GM04504 (cell line): ENCODE measurements at places on chromosomes 7 and 10.

DNA sequence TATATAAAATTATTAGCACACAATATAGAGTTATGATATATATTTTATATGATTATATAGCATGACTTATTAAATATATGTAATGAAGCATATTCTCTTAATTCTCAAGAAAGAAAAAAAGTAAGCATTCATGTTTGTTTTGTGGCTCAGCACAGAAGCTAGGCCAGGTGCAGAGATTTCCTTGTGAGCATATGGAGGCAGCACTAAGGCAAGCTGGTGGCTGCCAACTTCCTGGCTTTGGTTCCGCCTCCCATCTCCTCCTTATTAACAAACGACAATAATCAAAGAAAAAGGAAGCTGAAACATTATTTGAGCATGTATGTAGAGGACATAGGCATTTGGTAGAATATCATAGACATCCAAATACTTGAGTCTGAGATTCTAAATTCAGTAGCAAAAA lies 130.3 kb downstream of the ST7 start:
- no peak for DNase-seq

DNA sequence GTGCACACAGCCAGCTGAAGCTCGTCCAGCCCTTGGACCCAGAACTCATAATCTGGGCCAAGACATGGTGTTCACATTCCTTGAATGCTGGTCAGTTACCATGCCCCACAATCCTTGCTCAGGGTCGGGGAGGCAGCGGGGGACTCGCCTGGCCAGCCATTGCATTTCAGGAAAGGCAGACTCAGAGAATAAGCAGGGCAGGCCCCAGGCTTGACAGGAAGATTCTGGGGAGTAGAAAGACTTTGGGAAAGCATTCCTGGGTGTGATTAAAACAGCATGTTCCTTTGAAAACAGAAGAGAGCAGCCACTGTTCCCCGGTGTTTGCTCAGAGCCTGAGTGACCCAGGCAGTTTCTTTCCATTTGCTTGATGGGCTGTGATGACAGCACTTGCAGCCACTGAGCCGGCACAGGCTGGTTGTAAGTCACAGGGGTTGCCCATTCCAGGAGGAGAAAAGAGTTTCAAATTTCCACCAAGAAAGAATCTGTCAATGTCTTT lies 473.7 kb downstream of the TYW1 start:
- DNase-seq: no peak

- no peak for DNase-seq
Observed at GRCh38 chr10:132588301-132589013, 50.9 kb downstream of the INPP5A start.

DNA sequence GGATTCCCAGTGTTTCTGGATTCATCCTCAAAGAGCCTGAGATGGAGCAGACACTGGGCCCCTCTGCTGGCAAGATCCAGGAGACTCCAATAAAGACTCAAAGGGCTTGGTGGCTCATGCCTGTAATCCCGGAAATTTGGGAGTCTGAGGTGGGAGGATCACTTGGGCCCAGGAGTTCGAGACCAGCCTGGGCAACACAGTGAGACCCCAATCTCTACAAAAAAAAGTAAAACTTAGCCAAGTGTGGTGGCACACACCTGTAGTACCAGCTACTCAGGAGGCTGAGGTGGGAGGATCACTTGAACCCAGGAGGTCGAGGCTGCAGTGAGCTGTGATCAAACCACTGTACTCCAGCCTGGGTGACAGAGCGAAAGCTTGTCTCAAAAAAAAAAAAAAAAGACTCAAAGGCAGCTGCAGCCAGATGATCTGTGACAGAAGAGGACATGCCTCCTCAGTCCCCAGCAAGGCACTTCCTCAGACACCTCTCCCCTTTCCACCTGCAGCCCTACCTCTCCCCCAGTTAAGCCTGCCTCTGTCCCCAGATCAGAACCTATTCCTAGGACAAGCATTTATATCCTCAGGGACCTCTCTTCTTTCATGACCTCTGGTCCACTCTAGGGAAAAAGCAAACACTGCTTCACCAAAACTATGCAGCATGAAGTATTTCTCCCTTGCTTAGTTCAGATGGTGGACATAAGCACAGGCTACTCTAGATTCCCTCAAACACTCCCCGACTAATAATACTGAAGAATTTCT lies 27.9 kb downstream of the PDLIM1 start:
- DNase-seq: no peak

GRCh38 chr7:95989301-95989700 lies 216.9 kb downstream of the DYNC1I1 start:
- DNase-seq: no peak

DNA sequence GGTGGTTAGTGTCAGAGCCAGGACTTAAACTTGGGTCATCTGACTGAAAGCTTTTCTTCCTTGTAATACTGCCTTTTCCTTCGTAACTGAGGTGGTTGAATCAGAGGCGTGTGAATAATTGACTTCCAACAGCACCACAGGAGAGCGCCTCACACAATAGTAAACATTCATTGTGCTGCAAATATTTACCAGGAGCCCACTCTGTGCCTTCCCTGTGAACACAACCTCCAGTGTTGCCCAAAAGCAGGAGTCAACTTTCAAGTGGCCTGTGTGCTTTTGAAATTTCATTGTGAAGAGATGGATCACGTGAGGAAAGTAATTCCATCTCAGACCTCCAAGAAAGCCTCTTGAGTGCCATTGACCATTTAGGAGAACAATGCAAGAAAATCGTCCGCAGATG lies 60.2 kb downstream of the ADRA2A start:
- DNase-seq: no peak

GRCh38 chr10:21297603-21298383 lies 227.7 kb downstream of the SKIDA1 start:
- DNase-seq: no peak

DNA sequence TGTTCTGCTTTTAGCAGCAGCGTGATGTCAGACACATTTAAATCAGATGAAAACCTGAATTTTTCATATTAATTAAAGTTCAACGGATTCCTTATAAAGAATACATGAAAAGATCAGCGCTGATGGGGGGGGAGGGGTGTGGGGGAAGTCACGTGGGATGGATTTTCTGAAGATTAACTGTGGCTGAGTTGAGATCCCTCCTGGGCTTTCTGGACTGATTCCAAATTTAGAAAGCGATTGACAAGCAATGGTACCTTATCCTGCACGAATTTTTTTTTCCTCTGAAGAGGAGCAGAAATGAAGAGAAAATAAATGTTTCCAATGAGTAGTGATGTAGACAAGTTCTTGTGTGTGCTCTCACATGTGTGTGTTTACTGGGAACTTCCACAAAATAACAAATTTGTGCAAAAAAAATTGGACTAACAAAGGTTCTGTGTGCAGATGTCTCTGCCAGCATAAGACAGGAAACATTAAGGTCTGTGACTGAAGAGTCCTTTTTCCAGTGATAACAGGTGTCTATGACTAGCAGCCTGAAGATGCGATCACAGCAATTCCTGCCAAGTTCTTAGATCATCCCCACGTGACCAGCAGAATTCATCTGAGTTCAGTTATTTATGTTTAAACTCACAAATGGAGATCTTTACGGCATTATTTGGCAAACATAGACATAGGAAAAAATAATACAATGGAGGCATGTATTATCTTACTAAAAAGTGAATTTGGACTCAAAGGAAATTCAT lies 585.2 kb upstream of the CELF2 start:
- no peak for DNase-seq
